ENCODE measurements at places on chromosomes 12 and 14.

- peak; percentile 43 for DNase-seq
Measured at GRCh38 chr12:10365696-10366405, 24.0 kb downstream of the KLRK1 start.

- DNase-seq = no peak
Measured at GRCh38 chr14:69012256-69012953, 33.3 kb upstream of the ACTN1 start.

- DNase-seq = peak; percentile 14
Measured at GRCh38 chr14:33836203-33836899, 114.5 kb downstream of the EGLN3 start.

GRCh38 chr14:33525626-33526025, 425.2 kb downstream of the EGLN3 start:
- no peak for DNase-seq

DNA sequence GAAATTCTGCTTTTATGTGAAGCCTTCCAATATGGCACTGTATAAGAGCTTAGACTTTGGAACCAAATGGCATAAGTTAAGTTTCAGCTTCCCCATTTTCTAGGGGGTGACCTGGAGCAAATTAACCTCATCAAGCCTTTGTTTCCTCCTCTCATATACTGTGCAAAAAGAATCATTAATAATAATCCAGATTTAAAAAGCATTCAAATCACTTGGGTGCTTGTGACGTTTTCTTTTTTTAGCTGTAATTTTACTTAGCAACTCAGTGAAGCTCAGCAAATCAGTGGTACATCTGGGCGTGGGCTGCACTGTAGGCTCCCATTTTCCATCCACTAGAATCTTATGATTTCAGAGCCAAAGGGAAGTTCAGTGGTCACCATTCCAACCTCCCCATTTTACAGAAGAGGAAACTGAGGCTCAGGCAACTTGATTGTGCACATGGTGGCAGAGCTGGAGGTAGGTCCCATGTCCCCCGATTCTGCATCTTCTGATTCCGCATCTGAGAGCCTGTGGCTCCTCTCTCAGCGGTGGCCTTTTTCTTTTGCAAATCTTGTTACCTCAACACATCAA, 131.2 kb downstream of the SNAPC1 start:
- no peak for DNase-seq

GRCh38 chr14:82134411-82134810, 600.8 kb upstream of the SEL1L start:
- DNase-seq = no peak

All from NCI-H1105 (cell line).